T-helper 17 cell (primary cell): ENCODE measurements at places on chromosomes 6 and 20. TPM values are rescaled to one million over a fixed set of nuclear protein-coding genes. Genes with fewer than 3 reads are reported as not detected.

GRCh38 chr6:17015551-17016381 lies 86.1 kb upstream of the STMND1 start:
- DNase-seq: peak; percentile 14

GRCh38 chr6:156425359-156426020 lies 351.7 kb upstream of the ARID1B start:
- DNase-seq: no peak

DNA sequence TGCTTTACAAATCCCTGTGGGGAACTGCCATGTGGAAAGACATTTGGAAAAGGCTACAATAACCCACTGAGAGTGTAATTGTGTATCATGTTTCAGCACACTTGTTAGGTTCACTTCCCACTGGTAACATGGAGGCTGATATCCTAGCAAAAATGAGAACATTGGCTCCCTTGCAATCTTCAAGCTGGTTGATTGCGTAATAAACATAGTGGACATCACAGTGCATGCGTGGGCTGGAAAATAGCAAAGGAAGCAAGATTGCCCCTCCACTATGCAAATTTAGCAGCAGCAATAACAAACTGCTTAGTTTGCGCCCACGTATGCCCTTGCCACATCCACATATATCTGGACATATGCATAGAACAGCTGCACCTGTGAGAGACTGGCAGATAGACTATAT lies 410.2 kb downstream of the MEI4 start:
- no peak for DNase-seq

- DNase-seq: no peak
Measured at GRCh38 chr6:31479151-31479932, 18.6 kb upstream of the MICB start.

DNA sequence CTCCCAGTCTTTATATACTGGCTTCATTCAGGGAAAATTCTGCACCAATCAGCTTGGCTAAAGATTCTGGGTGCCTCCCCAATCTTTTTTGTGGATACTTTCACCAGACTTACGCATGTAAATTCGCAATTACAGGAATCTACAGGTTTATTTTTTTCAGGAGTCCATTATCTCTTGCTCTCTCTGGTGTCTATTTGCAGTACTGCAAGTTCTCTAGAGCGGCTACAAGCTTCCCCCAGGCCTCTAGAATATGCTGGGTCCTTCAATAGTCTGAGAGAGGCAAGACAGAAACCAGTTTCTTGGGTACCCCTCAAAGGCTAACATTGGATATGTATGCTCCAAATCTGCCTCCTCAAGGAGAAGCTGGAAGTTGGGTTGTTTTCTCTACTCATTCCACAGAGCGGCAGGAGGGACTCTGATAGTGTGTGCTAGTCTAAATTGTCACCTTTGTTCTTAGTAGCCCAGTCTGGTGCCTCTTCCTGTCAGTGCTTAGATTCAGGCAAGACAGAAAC lies 58.5 kb downstream of the SUN5 start:
- no peak for DNase-seq

DNA sequence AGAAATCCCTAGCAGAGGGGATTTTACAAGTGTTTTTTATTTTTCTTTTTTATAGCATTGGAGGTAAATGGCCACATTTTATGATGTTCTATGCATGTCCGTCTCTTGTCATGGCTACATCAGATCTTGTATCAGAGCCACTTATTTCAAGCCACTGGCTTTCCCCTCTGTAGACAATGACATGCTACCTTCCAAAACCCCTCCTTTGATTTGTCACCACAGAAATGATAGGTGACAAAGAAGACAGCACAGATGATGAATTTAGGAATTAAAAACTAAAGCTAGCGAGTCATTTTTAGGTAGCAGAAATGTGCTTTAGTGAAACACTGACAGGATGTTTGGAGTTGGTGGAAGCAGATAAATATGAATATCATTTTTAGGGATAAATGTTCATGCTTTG lies 20.8 kb downstream of the PLCB1 start:
- no peak for DNase-seq

GRCh38 chr20:5074232-5074674 lies 45.5 kb downstream of the PCNA start:
- DNase-seq: no peak

DNA sequence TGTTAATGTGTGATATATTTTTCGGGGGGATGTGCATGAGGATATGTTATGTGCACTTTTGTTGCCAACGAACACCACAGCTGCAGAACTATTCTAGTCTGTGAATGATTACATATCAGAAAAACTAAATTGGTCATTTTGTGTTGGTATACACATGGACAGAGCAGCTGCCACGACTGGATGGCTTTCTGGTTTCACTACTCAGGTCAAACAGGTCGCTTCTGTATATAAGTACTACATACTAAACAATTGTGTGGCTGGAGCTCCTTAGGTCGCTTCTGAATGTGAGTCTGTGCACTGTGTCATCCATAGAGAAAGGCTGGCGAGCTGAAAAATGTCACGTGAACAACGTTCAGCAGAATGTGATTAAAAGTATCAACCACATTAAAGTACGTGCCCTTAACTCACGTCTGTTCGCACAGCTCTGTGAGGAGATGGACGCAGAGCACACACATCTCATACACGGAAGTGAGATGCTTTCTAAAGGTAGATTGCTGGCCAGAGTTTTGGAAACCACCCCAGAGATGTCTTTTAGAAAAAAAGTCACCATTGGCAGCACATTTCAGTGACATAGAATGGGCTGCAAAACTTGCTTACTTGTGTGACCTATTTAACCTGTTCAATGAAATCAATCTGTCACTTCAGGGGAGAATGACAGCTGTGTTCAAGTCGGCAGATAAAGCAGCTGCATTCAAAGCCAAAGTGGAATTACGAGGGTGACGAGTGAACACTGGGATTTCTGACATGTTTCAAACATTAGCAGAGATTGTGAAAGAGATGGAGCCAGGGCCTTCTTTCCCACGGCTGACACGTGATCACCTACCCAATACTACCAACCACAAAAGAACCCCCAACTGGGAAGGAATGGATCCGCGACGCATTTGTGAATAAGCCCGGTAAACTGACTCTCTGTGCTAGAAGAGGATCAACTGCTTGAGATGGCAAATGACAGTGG lies 176.6 kb downstream of the PDE10A start:
- no peak for DNase-seq

DNA sequence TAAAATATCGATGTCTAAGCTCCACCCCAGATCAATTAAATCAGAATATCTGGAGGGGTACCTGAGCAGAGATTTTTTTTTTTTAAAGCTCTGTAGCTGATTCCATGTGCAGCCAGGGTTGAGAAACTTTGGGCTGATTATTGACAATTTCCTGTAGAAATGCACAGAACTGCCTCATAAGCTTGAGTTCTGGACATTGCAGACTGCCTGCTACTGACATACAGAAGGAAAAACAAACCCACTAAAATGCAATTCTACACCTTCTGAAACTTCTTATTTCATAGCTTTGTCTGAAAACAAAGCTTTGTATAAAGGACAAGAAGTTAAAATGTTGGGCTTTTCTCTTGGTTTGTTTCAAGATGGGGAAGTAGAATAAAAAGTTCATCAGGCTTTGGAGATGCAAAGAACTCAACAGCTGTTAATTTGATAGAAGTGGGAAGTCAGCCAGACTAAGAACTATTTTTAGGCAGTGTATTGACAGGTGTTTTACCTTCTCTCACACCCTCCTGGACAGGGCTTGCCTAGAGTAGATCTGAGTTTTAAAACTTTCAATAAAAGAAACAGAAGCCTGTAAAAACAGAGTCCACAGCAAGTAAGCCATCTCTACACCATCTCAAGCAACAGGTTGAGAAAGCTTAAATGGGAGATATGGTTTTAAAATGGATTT lies 147.7 kb downstream of the KCNQ5 start:
- no peak for DNase-seq

- DNase-seq: no peak
Measured at GRCh38 chr6:113112086-113112485, 745.1 kb upstream of the MARCKS start.

DNA sequence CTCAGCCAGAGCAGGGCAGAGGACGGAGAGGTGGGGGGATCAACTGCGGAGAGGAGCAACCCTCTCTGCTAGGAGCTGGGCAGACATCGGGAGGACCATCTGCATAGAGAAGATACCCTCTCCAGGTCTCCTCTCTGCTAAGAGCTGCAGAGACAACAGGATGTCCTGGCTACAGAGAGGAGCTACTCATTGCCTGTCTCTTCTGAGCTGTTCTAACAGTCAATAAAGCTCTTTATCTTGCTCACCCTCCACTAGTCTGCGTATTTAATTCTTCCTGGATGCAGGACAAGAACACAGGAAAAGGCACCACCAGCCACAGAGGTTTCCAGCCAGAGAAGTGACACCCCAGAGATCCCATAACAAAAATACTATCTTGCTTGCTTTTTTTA lies 871.1 kb upstream of the GJE1 start:
- no peak for DNase-seq

GRCh38 chr6:3751077-3751729 lies at the start of gene PXDC1:
TSS of gene PXDC1 (minus strand) at chr6:3751713. CDS start at chr6:3751531, 182 bp downstream.
- no peak for DNase-seq

GRCh38 chr6:20433929-20434328 lies 32.2 kb downstream of the E2F3 start:
- DNase-seq: no peak

Gene HMGCLL1
- not detected for total RNA-seq

Gene PXT1
- total RNA-seq: 0.60 TPM

Gene SLC24A3
- 0.37 TPM for total RNA-seq

Gene FUT9
- not detected for total RNA-seq

Gene NRM
- 4.7 TPM for total RNA-seq
